Calu3 (cell line): ENCODE measurements at places on chromosomes 3 and 15.

DNA sequence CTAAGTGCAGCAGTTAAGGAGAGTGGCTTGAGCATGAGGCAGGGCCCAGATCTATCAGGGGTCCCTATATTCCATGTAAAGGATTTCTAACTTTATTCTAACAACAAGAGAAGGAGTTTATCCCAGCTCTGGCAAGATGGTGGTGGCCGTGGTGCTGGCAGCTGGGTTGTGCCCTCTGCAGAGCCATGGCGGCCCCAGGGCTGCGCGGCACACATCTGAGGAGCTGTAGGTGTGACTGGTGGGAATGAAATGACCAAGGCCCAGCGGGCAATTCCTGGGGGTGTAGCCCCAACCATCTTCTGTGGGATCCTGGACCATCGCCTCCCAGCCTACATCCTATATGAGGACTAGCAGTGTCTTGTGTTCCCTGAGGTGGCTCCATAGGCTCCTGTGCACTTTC, 263.5 kb downstream of the CNTN4 start:
- no peak for DNase-seq

GRCh38 chr3:84943379-84943778, 15.4 kb upstream of the CADM2 start:
- no peak for DNase-seq

DNA sequence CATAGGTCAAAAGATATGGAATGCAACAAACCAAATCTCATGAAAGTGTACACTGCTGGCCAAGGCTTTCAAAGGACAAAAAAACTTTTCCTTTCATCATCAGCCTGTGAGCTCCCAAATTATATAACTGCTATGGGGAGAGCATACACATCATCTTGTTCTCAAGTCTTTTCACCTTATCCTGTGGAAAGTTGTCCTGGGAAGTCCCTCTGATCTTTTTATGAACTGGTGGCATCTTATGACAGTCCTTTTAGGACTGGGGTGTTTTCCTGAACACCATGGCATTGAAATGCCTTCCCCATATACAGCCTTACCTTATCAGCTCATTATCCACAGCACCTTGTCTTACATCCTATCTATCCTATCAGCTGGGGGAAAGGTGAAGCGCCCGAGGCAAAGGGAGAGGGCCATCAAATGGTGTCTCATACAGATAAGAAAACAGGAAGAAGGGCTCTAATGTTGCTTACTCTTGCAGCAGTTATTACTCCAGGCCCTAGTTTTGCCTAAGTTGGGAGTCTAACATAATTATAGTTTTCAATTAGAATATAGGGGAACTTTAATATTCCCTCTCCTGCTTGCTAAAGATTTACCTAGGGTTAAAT, 61.5 kb upstream of the GOLIM4 start:
- DNase-seq: no peak

GRCh38 chr3:182487611-182488010, 305.7 kb upstream of the ATP11B start:
- DNase-seq: no peak

- DNase-seq: no peak
These were observed 824.6 kb upstream of the SEMA6D start for GRCh38 chr15:46892621-46893160.
